ENCODE measurements at places on chromosomes 16 and 17.

DNA sequence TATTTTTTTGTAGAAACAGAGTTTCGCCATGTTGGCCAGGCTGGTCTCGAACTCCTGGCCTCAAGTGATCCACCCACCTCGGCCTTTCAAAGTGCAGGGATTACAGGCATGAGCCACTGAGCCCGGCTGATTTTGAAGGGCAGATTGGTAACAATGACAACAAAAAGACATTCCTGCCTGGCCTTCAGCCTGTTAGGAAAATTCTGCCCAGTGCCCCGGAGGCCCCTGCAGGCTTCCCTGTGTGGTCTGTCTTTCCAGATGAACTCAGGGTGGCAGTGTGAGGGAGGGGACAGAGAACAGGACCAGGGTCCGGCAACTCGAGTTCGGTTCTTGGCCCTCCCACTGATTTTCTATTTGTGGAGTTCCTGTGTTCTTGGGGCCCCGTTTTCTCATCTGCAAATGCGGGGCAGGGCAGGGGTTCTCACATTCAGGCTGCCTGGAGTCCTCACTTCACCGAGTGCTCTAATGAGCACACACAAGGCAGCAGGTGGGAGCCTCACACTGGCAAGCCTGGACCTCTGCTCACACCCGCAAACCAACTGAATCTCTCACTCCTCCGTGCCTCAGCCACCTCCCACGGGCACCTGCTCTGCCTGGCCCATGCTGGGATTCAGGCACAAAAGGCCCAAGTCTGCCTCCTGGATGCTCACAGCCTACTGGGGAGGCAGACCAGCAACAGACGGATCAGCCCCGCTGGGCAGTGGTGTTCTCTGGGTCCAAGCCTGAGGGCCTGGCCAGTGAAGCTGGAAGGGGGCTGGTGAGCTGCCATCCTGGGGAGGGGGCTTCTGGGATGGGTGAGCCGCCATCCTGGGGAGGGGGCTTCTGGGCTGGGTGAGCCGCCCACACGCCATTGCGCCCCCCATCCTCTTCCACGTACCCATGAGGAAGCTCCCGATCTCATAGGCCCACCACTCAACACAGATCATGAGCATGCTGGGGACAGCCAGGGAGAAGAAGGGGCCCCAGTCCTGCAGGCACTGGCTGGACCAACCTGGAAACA, 10.3 kb downstream of the SLC47A2 start:
- DNase-seq, result no peak

GRCh38 chr17:58335061-58335731, 6.6 kb upstream of the TSPOAP1 start:
- no peak for DNase-seq

- DNase-seq, result no peak
These were observed 7.2 kb upstream of the CCL8 start for GRCh38 chr17:34312080-34312479.

- DNase-seq, result no peak
These were observed 99.0 kb downstream of the BMERB1 start for GRCh38 chr16:15533386-15533785.

DNA sequence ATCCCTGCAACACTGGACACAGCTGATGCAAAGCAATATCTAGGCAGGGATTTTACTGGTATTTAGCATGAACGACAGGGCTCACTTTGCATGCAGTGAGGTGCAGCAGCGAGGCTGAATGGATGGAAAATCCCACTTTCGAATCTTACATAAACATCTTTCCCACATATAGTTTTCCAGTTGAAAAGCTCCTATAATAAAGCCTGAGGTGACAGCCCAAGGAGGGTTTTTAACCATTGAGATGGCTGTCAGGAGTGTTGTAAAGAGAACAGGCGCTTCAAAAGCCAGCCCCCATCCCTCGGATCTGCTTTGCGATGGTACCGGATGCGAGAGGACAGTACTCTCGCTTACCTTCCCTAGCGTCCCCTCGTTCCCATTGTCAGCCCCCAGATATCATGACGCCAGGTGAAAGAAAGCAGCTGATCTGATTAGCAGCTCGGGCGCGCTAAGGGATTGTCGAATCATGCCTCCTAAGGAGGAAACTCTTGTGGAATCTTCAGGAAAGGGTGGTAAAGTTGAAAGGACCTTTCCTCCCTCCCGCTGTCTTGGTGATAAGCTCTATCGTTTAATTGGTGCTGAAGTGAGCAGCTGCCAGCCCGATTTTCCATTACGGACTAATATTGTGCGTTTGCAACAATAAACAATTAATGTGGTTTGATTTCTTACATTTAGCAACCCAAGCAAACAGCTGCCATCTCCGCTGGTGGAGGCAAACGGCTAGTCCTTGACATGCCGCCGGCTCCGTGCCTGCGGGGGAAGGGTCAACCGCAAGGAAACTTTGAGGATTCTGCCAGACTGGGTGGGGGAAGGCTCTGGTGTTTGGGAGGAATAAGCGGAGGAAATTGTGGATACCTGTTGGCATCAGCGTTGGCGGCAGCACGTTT, 1.8 kb downstream of the CDH8 start:
- DNase-seq, result no peak

DNA sequence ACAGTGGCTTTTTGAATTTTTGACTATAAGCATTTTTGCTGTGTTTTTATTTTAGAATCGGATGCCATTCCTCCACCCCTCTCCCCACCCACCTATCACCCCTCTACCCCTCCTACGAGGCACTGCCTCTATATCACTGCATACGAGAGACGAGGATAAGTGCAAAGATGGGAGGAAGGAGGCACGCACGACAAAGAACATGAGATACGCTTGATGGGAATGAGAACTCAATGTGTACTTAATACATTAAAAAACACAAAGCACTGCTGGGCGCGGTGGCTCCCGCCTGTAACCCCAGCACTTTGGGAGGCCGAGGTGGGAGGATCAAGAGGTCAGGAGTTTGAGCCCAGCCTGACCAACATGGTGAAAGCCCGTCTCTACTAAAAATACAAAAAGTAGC, 8.8 kb upstream of the USP43 start:
- DNase-seq, result no peak

DNA sequence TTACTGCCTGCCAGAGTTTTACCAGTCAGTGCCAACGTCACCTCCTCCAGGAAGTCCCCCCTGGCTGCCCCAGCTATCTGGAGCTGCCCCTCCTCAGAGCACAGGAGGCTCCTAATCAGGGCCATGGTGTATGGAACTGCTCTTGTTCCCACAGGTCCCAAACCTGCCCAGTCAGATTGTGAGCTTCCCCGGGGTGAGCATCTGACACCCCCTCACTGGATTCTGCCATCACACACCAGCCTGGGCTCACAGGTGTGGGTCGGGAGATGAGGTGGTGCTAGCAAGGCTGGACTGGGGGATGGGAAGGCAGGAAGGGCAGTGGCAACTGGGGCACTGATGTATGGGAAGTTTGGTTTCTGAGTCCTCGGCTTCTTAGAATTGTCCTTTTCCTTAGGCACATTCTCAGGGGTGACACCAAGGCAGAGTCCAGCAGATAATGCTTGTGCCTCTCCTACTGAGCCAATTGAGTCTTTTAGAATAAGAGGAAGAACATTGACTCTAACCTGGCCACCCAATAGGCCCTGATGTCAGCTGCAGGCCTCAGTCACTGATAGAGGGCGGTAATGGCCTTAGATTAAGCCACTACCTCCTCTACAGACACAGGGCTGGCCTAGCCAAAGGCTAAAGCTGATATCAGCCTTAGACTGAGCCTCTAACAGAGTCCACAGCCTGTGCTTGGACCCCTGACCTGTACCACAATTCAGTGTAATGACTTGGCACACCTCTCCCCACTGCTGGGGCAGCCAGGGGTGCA, 107.9 kb downstream of the WSCD1 start:
- no peak for DNase-seq

DNA sequence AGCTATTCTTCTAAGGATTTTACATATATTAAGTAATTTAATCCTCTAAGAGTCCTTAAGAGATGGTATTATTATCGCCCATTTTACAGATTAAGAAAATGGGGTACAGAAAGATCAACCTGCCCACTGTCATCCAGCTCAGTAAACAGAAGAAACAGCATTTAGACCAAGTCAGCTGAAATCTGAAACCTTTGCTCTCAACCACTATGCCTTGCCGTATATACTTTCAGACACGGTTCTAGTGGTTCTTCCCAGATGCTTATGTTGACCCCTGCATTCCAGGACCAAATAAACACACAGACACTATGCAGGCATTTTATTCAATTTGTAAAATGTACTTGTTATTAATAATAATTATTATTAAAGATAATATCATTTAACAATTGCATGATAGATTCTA, 854.8 kb downstream of the KCNJ2 start:
- no peak for DNase-seq

DNA sequence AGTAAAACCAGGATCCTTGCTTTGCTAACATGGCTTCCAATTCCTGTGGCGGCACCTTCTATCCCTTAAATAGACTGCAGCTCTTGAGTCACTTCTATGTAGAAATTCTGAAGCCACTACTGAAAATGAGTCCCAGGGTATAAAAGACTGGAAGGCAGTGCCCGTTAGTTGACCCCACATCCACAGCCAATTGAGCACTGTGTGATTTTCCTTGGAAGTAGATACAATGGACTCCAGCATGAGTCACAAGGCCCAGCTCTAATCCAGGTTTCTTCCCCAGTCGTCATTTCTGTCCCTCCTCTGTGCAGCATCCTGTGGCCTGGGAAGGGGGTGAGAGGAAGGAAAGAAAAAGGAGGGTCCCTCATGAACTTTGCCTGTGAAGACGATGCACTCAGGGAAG, 69.5 kb downstream of the HLF start:
- no peak for DNase-seq

- DNase-seq, result no peak
These were observed 12.3 kb downstream of the FLII start for GRCh38 chr17:18246109-18246725.

DNA sequence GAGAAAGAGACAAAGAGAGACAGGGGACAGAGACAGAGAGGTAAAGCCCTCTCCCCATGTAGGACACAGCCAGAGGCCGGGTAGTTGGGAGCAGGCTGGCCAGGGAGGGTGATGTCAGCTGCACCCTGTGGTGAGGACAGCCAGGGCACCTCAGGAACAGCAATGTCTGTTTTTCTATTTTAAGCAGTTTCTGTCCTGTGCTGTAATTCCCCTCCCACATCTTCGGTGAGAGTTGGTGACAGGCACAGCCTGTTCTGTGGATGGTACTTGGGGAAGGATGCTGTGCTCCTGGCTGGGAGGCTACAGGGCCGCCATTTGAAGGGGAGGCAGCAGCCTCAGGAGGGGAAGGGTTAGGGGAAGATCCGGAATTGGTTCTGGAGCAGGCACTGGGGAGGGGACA, 163.5 kb downstream of the SDK2 start:
- DNase-seq, result no peak

- no peak for DNase-seq
These were observed 171.7 kb downstream of the ZFHX3 start for GRCh38 chr16:72876221-72876620.

DNA sequence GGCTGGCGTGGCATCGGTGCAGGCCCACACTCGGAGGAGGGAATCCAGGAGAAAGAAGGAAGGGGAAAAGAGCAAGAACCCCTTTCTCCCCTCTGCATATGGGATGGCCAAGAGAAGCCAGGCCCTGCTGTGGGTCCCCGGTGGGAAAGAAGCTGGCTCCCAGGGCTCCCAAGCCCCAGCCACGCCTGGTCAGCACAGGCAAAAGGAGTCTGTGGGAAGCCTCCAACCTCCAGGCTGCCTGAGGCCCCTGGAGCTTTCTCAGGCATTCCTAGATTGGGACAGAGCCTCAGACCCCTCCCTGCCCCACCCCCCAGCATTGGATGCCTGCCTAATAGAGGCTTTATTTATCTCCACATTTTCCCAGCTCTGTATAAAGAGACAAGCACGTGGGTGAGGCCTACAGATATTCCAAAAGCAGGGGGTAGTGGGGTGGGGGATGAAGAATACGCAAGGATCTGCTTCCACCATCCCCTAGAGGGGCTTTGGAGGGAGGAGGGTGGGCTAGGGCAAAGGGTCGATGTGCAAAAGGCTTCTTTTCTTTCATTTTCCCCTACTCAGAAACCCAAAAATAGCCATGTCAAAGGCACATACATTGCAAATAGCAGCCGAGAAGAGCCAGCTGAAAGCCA, 56.4 kb downstream of the MPRIP start:
- DNase-seq, result no peak

GRCh38 chr16:81830845-81831540, 51.9 kb downstream of the PLCG2 start:
- DNase-seq, result no peak

- DNase-seq, result no peak
These were observed 22.1 kb downstream of the MYH4 start for GRCh38 chr17:10447026-10447931.

GRCh38 chr17:73478768-73479424, 165.3 kb downstream of the SDK2 start:
- DNase-seq, result no peak

GRCh38 chr17:67377488-67378453, 690 bp downstream of the PITPNC1 start:
- no peak for DNase-seq

GRCh38 chr17:37147301-37147812, 198.6 kb downstream of the AATF start:
- no peak for DNase-seq

DNA sequence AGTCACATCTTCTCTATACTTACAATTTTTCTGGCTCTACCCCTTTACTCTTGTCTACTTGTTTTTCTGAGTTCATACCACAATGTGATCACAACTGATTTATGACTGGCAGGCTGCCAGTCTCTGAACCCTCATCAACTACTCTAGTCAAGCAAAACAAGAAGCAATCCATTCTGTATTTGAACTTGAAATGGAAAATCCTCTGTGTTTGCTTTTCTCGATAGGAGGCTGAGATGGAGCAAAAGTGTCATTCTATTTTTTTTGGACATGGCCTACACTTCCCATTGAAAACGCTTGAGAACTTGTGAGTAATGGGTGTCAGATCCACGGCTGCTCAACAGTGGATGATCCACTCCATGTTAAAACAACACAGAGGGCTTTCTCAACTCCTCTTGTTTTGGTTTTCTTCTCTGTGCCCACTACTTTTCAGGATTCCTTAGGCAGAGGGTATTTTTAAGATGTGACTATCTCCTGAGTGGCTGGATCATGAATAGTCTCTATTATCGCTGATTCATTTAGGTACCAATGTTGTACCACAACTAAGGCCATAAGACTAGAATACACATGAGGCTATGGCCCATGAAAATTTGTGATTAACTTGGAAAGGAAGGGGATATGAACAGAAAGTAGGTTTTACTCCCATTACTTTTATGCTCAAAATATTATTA, 11.7 kb downstream of the TMEM100 start:
- no peak for DNase-seq

GRCh38 chr17:47875011-47875985, 20.7 kb upstream of the SP2 start:
- no peak for DNase-seq

All from NCI-H2107 (cell line).